Fibroblast of skin of scalp (primary cell): ENCODE measurements at places on chromosomes 4 and X.

DNA sequence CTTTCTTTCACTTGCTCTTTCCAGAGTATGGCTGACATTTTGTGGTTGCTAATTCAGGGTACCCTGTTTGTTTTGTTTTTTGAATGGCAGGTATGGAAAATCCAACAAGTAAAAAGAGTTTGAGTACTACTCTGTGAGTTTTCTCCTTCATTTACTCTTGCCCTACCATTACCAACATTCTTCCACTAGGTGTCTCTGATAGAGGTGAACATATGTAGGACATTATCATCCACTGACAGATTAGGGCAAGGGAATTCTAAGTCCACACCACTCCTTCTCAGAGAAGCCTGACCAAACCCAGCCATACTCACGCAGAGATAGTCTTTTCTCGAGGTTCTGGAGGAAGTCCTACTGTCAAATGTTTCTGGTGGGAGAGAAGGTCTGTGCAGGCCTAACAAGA lies 36.7 kb upstream of the HDAC8 start:
- DNase-seq: peak; percentile 6

- no peak for DNase-seq
Measured at GRCh38 chrX:24325231-24325630, 11.4 kb upstream of the SUPT20HL2 start.

GRCh38 chr4:57131849-57132742 lies 21.9 kb upstream of the IGFBP7 start:
- DNase-seq: no peak

DNA sequence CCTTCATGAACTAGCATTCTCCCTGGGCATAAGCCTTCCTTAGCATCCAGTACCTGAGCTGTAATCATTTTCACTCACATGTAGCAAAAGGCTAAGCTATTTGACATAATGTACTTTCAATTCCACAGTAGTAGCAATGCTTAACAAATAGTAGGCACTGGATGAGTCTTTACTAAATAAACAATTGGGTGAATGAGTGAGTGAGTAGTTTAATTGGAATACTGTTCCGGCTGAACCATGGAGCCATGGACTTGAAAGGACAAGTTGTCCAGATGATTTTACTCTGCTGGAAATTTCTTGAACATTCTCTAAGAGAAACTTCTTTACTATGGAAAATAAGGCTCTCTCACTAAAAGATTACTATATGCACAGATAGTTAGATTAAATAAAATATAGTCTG lies 159.3 kb downstream of the FAM47B start:
- no peak for DNase-seq
